ENCODE measurements at places on chromosomes 13 and 19. TPM values are rescaled to one million over a fixed set of nuclear protein-coding genes. Genes with fewer than 3 reads are reported as not detected.

DNA sequence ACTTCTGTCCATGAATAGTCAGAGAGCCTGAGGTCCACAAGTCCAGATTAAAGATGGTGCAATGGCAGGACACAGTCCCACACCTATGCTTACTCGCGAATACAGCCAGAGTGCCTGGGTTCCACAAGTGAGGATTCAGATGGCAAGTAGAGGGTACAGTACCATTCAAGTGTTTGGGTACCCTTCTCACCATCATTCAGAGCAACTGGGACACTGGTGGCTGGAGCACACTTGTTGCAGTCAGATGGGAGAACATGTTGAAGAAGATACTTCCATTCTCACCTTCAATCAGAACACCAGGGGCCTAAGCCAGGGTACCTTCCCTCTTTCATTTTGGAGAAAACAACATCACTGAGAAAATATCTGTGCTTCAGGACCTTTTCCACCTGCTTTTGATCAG lies 43.7 kb upstream of the ZNF599 start:
- H3K27me3 ChIP-seq: no peaks in the 10 kb centered on the region
- H3K36me3 ChIP-seq: peaks cover 51% of the 10 kb centered on the region
- H3K4me1 ChIP-seq: no peaks in the 10 kb centered on the region
- H3K27ac ChIP-seq: no peak overlapping the region
- DNase-seq: no peak

Gene IFNL1
- polyA plus RNA-seq: not detected

Gene C13orf42
- polyA plus RNA-seq: not detected

- no peak overlapping the region for H3K4me3 ChIP-seq
- DNase-seq: no peak
- peak overlapping the region; percentile 54 for H3K27ac ChIP-seq
- H3K4me1 ChIP-seq: peaks cover 4% of the 10 kb centered on the region
- H3K36me3 ChIP-seq: no peaks in the 10 kb centered on the region
Measured at GRCh38 chr13:79401259-79402070, 4.6 kb downstream of the RBM26 start.

DNA sequence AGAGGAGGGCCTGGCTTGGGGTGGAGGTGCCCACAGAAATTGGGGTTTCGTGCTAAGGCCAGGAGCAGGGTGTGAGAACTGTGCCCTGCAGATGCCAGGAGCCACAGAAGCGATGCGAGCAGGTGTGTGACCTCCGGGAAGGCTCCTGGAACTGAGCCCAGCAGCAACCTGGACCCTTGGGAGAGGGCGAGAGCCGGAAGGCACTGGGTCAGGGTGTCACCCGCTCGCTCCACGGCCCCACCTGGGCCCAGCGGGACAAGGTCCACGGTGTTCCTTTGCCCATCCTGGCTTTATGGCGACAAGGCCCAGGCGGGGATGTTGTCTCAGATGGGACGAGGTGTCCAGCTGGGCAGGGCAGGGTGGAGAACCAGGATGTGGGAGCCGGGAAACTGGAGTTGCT lies 4.2 kb downstream of the MISP start:
- H3K27ac ChIP-seq: no peak overlapping the region
- no peak for DNase-seq
- no peaks in the 10 kb centered on the region for H3K36me3 ChIP-seq
- no peaks in the 10 kb centered on the region for H3K4me1 ChIP-seq
- H3K4me3 ChIP-seq: no peak overlapping the region

DNA sequence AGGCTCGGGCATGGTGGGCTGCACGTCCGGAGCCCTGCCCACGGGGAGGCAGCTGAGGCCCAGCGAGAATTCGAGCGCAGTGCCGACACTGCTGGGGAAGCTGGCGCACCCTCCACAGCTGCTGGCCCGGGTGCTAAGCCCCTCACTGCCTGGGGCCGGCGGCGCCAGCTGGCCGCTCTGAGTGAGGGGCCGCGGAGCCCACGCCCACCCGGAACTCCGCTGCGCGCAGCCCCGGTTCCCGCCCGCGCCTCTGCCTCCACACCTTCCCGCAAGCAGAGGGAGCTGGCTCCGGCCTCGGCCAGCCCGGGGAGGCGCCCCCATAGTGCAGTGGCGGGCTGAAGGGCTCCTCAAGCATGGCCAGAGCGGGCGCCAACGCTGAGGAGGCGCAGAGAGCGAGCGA lies 2080.4 kb downstream of the PCDH9 start:
- no peaks in the 10 kb centered on the region for H3K4me1 ChIP-seq
- H3K4me3 ChIP-seq: no peak overlapping the region
- H3K27me3 ChIP-seq: no peaks in the 10 kb centered on the region
- no peak overlapping the region for H3K27ac ChIP-seq
- no peaks in the 10 kb centered on the region for H3K36me3 ChIP-seq
- no peak for DNase-seq

- no peaks in the 10 kb centered on the region for H3K4me1 ChIP-seq
- no peak for DNase-seq
- no peak overlapping the region for H3K27ac ChIP-seq
- no peaks in the 10 kb centered on the region for H3K27me3 ChIP-seq
- H3K36me3 ChIP-seq: no peaks in the 10 kb centered on the region
Measured at GRCh38 chr13:44667943-44668342, 91.8 kb upstream of the TSC22D1 start.

Measured in naive thymus-derived CD8-positive, alpha-beta T cell (primary cell).